ENCODE measurements at places on chromosomes 13 and 19.

DNA sequence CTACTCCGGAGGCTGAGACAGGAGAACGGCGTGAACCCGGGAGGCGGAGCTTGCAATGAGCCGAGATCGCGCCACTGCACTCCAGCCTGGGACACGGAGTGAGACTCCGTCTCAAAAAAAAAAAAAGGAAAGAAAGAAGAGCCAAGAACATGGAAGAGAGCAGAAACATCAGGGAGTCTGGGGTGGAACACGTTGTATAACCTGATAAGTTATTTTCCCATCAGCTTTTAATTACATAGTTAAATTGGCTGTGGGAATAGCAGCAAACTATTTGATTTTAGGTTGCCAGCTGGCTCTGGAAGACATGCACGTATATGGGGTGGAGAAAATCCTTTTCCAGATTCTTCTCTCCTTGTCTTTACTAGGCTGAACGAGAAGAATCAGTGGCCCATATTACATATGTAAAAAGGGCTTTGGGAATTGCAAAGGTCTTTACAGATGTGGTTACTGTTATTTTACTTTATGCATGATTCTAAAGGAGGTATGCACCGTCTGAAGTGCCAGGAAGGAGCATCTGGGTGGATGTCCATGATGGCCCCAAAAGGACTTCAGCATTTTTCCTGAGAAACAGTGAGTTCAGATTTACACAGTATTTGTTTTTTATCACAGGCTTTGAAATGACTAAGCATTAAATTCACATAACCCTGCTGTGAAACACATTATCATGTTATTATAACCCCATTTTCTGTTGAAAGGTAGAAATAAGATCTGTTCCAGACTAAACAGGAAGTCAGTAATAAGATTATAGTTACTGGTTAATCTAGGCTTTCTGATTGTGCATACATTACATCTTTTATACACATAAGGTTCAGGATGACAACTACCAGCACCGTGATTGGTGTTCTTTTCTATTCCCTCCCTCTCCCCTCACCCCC lies 4.6 kb upstream of the NAA16 start:
- no peak overlapping the region for H3K4me3 ChIP-seq
- DNase-seq, result no peak
- H3K27ac ChIP-seq, result no peak overlapping the region

DNA sequence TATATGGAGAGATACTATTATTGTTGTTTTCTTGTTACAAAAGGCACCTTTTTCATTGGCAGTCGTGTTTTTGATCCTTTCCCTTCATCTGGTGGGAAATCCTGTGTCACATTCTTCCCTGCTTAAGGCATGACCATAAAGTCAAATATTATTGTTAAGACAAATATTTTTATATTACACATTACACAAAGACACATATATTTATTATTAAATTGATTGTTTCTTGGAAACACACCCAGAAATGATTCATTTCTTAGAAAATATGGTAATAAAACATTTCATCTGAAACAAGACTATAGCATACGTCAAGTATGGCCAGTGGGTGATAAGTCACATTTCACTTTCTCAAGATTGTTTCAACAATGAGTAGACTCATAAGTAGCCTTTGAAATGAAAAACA lies 77.3 kb downstream of the KCTD12 start:
- no peak overlapping the region for H3K4me3 ChIP-seq
- no peak overlapping the region for H3K27ac ChIP-seq
- H3K27me3 ChIP-seq, result no peaks in the 10 kb centered on the region
- no peaks in the 10 kb centered on the region for H3K36me3 ChIP-seq

- DNase-seq, result no peak
- H3K27me3 ChIP-seq, result no peaks in the 10 kb centered on the region
- H3K4me1 ChIP-seq, result no peaks in the 10 kb centered on the region
- no peak overlapping the region for H3K4me3 ChIP-seq
- H3K36me3 ChIP-seq, result no peaks in the 10 kb centered on the region
These were observed 556.4 kb upstream of the ATXN8OS start for GRCh38 chr13:69551193-69551592.

- no peak overlapping the region for H3K27ac ChIP-seq
- no peak overlapping the region for H3K4me3 ChIP-seq
- no peaks in the 10 kb centered on the region for H3K4me1 ChIP-seq
- H3K27me3 ChIP-seq, result no peaks in the 10 kb centered on the region
- H3K36me3 ChIP-seq, result no peaks in the 10 kb centered on the region
These were observed 170.0 kb downstream of the NUFIP1 start for GRCh38 chr13:44819245-44819644.

- no peak overlapping the region for H3K4me3 ChIP-seq
- no peak for DNase-seq
- H3K36me3 ChIP-seq, result no peaks in the 10 kb centered on the region
- H3K27me3 ChIP-seq, result no peaks in the 10 kb centered on the region
These were observed 357.3 kb downstream of the KLF5 start for GRCh38 chr13:73416093-73416492.
